Foreskin fibroblast (primary cell): ENCODE measurements at places on chromosomes 1 and 21.
A peak's percentile ranks its signal among the peaks of the same experiment; 100 is the strongest.

DNA sequence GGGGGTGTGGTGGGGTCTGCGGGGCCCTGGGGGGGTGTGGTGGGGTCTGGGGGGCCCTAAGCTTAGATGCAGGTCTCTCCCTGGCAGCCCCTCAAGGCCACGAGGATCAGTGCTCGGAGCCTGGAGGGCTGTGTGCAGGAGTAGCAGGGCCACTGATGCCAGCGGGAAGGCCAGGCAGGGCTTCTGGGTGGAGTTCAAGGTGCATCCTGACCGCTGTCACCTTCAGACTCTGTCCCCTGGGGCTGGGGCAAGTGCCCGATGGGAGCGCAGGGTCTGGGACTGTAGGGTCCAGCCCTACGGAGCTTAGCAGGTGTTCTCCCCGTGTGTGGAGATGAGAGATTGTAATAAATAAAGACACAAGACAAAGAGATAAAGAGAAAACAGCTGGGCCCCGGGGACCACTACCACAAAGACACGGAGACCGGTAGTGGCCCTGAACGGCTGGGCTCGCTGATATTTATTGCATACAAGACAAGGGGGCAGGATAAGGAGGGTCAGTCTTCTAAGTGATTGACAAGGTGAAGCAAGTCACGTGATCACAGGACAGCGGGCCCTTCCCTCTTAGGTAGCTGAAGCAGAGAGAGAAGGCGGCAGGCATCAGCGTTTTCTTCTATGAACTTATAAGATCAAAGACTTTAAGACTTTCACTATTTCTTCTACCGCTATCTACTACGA is 8.7 kb downstream of the RNF223 start:
- DNase-seq = no peak

DNA sequence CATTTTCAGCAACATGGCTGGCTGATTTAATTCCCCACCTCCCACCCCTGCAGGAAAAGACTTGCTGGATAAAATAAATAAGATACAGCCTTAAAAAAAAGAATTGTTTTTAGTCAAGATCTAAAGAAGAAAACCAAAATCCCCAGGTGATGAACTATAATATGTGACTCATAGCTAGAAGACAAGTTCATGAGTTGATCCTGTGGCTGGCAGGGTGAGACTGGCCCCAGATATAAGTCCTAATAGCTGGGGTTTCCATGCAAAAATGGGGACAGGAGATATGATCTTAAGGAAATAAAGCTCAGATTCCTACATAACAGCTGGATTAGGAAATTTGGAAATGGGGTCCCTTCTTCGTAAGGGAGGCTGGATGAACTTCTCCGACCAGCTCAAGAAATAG is 21.9 kb upstream of the RGSL1 start:
- DNase-seq = no peak

DNA sequence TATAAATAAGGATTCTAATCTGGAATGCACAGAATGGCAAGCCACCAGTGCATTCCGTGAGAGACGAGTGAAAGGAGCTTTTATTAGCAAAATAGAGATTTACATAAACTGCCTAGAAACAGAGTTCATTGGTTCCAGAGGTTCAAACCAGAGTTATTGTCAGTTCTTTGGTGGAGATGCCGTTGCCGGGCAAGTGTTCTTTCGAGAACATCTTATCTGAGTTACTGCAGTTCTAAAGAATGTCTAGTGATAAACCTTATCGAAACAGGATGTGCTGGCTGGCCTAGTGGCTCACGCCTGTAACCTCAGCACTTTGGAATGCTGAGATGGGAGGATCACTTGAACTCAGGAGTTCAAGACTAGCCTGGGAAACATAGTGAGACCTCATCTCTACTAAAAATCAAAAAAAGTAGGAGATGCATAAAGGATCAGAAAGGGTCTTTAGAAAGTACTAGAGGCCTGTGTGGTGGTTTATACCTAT is 19.9 kb upstream of the EVI5 start:
- DNase-seq = peak; percentile 90

GRCh38 chr1:157367870-157368269 is 184.4 kb downstream of the FCRL5 start:
- DNase-seq = no peak

GRCh38 chr1:65704318-65704717 is 88.4 kb upstream of the PDE4B start:
- no peak for DNase-seq

GRCh38 chr1:84245563-84245962 is 55.9 kb upstream of the SAMD13 start:
- no peak for DNase-seq

DNA sequence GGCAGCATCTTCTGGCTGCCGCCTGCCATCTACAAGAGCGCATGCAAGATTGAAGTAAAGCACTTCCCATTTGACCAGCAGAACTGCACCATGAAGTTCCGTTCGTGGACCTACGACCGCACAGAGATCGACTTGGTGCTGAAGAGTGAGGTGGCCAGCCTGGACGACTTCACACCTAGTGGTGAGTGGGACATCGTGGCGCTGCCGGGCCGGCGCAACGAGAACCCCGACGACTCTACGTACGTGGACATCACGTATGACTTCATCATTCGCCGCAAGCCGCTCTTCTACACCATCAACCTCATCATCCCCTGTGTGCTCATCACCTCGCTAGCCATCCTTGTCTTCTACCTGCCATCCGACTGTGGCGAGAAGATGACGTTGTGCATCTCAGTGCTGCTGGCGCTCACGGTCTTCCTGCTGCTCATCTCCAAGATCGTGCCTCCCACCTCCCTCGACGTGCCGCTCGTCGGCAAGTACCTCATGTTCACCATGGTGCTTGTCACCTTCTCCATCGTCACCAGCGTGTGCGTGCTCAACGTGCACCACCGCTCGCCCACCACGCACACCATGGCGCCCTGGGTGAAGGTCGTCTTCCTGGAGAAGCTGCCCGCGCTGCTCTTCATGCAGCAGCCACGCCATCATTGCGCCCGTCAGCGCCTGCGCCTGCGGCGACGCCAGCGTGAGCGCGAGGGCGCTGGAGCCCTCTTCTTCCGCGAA is 3.8 kb downstream of the CHRNB2 start:
- DNase-seq = no peak

DNA sequence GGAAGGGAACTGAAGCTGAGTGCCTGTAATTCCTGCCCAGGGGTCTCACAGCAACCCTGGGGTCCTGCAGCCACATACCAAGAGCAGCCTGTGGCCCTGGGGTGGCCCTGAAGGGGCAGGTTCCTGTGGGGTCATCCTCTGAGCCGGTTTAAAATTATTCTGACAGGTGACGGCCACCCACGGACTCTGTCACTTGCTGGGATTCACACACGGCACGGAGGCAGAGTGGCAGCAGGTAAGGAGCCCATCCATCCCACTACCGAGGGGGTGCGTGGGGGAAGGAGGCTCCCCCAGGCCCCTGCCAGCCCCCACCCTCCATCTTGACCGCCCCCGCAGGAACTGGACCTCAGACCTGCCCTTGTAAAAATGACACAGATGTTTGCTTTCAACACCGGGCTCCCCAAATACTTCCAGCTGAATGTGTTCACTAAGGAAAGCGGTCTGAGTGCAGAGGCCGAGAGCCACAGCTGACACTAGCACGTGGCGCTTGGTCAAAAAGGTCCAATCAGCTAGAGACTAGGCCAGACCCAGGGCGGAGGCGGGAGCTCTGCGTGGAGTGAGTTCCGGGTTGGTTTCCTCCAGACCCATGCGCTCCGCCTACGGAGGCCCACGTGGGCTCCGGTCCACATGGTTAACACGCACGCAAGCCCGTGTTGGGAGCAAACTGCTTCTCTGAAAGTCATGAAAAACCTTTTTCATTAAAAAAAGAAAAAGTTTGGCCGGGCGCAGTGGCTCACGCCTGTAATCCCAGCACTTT is 10.0 kb downstream of the YBEY start:
- DNase-seq = peak; percentile 97

GRCh38 chr1:38000233-38000528 is 5.1 kb downstream of the FHL3 start:
- DNase-seq = no peak

DNA sequence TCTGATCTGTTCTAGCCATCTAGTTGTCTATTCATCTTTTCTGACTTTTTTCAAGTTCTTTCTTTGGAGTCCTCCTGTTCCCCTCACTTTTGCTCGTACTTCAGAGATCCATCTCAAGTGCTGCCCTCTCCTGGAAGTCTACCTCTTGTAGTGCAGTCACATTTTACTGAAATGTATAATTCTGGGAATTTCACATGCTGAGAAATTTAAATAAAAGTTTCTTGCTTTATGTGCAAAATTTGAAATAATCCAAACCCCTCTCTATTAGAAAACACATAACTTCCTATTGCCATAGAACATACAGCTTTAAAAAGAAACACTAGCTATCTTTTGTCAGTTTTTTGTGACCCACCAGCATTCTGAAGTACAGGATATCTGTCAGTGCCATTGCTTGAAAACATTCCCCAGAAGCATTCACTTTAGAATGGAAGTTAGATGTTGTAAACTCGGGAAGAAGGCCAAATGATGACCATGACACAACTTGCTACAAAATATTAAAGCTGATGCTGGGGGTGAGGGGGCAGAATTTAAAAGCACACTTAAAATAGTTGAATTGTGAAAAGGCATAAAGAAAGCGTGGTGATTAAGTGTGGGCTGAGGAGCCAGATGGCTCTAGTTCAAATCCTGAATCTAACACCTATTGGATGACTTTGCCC is 22.0 kb downstream of the RLF start:
- DNase-seq = peak; percentile 58

DNA sequence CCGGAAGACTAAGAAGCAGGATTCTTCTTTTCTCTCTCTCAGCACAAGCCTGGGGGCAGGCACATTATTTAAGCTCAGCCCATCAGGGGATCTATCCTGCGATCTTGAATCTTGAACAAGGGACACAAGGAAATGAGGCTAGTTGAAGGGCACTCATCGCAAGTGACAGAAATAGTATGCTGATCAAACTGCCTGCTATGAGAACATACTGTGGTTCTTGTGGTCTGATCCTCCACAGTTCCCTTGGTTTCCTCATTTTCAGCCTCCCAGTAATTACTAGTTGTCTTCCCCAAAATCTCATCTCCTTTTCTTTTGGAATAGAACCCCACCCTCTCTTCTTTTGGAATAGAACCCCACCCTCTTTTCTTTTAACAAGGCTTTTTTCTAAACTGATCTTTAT is 6.5 kb downstream of the ANKRD45 start:
- DNase-seq = no peak

- no peak for DNase-seq
Measured at GRCh38 chr1:93313026-93313425, 32.7 kb upstream of the DR1 start.

- DNase-seq = peak; percentile 59
Measured at GRCh38 chr1:54806931-54807611, 5.9 kb upstream of the TTC22 start.

DNA sequence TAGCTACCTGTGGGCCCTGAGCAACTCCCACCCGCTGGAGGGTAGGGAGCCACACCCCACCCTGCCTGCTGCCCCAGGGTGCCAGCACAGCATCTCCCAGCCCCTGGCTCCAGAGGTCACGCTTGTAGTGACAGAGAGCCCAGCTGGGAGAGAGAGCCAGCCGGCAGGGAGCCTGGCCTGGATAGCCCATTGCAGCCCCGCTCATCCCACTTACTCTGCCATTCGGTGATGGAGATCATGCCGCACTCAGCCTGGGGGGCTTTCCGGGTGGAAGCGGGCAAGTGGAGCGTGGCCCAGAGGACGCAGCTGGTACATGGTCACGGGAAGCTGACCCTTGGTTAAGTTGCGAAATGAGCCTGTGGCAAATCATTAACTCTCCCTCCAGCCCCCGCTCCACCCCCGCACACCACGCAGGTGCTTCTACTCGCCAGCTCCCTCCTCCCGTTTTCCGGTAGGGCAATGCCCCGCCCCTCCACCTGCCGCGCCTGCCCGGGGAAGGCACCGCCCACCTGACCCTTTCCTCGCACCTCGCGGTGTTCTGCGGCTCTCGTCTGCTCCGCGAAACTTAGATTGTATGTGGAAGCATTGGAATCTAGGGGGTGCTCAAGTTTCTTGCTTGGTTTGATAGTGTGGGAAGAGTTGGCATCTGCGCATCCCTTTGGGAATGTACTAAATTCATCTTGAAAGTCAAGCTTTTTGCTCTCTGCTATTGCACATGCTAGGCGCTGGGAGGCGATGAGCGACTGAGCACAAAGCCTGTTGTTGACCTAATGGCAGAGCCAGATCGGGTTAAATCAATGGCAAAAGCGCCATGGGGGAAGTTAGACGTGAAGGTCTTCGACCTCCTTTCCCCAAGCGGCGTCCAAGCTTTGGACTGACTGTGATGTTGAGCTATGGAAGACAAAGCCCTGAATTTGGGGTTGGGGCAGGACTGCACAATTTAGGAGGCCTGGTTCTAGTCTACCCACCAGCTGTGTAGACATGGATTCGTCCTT is at the start of gene GOLT1A:
Gene GOLT1A, minus strand, starts transcription at position 321 of the 995 bp plus-strand sequence. Its CDS starts 82 bp downstream, at position 239.
- peak; percentile 86 for DNase-seq

- no peak for DNase-seq
Measured at GRCh38 chr1:62476525-62477219, 39.8 kb downstream of the USP1 start.

DNA sequence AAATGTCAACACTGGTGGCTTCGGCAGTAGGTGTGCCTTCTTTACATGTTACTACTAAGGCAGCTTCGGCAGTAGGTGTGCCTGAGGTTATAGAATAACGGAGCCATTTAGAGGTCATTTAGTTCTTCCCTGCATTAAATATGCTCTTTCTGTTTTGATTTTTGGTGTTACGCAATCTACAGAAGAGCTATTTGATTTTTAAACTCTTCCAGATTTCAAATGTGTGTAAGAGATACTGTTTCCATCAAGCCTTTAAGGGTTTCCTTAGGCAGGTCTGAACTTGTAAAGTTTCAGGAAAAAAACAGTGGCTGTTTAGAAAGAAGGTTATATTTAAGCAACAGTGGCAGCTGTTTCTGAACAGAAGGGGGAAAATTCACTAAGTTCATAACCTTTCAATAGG is 54.8 kb downstream of the PIK3R3 start:
- peak; percentile 29 for DNase-seq

GRCh38 chr1:180071759-180072158 is 82.9 kb upstream of the QSOX1 start:
- no peak for DNase-seq

DNA sequence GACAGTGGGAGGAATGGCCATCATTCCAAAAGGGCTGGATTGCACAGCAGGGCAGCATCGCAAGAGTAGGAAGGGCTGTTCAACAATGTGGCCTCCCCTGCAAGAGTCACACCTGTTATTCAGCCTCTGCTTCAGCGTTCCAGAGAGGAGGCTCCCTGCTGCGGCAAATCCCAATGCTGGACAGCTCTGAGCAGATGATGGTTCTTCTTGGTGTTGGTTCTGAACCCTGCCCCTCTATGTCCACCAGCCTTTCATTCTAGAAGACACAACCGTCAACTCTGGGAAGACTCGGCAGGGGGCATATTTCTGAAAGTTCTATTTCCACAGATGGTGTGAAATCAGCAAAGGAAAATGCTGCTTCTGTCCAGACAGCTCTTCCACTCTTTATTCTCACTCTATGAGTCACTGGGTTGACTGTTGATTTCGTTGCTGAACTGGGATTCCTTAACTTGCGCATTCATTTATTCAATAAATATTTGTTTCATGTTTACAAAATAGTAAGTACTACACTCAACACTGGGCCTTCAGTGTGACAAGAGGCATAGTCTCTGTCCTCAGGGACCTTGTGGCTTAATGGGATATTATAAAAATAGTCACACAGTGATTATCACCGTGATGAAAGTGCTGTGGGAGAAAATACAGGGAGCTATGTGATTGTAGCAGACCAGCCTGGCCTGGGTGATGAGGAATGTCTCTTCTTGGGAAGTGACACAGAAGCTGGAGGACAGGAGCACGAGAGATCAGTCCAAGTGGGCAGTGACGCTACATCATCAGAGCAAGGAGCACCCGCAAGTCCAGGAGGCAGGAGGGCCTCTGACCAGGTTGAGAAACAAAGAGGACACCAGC is 260.3 kb downstream of the SIPA1L2 start:
- no peak for DNase-seq
